ENCODE measurements at places on chromosomes 5 and 9.

- no peak for DNase-seq
Observed at GRCh38 chr9:98182889-98183599, 9.4 kb downstream of the CORO2A start.

DNA sequence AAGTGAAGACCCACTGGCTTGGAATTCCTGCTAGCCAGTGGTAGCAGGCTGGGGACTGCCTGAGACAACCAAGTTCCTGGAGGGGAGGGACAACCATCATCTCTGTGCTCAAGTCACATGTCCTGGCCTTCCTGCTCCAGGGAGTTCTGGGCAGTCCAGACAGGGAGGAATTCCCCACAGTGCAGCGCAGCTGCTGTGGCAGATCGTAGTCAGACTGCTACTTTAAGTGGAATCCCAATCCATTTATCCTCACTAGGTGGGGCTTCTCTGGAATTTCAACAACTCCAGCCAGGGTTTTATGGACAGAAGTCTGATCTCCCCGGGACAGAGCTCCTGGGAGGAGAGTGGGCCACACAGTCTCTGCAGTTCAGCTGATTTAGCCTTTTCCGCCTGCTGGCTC, 20.9 kb upstream of the OR5C1 start:
- DNase-seq = no peak

DNA sequence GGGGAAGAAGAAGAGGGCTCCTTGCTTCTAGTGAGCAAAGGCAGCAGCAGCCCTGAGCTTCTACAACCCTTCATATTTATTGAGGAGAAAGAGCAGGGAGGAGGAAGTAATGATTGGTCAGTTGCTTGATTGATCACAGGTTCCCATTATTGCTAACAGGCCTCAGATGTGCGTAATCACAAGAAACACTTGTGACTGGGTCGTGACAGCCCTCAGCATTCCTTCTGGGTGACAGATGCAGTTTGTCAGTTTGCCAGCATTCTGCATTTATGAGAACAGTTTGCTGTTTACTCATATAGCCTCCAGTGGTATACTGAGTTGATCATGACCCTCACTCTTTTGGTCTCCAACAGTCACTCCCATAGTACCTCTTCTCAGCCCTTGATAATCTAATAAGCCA, 111.5 kb upstream of the TNC start:
- DNase-seq = no peak

DNA sequence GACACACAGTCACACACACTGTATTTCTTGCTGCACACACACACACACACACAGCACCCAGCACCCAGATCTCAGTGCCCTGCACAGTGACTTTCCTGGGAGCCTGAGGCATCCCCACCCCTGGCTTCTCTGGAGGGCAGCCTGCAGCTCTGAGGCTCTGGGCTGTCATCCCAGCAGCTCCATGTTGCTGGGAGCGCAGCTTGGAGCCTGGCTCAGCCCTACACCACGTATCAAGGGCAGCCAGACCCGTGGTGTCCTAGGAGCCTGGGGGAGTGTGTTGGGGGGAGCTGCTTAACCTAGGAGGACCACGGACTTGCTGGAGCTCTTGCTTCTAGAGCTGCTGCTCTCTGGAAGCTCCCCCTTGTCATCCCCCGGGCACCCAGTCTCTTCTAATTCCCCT, 5.2 kb downstream of the IER5L start:
- DNase-seq = no peak

GRCh38 chr9:69871118-69871834, 50.7 kb downstream of the CFAP95 start:
- no peak for DNase-seq
